ENCODE measurements at places on chromosomes 5 and 9.

DNA sequence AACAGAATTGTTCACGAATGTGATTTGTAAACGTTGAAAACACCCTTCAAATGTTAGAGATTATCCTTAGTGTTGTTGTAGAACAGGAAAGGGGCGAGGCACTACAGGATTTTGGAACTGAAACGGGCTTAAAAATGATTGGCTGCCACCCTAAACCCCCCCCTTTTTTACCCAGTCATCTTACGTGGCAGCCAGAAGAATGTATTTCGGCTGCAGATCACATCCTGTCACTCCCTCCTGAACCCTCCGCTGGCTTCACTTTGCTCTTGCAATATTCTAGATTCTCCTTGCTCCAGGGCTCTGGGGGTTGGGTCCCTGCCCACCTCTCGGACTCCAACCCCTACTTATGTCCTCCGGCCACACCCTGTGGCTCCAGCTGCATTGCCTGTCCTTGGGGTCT lies 13.9 kb upstream of the UNC5A start:
- DNase-seq: peak; percentile 55

DNA sequence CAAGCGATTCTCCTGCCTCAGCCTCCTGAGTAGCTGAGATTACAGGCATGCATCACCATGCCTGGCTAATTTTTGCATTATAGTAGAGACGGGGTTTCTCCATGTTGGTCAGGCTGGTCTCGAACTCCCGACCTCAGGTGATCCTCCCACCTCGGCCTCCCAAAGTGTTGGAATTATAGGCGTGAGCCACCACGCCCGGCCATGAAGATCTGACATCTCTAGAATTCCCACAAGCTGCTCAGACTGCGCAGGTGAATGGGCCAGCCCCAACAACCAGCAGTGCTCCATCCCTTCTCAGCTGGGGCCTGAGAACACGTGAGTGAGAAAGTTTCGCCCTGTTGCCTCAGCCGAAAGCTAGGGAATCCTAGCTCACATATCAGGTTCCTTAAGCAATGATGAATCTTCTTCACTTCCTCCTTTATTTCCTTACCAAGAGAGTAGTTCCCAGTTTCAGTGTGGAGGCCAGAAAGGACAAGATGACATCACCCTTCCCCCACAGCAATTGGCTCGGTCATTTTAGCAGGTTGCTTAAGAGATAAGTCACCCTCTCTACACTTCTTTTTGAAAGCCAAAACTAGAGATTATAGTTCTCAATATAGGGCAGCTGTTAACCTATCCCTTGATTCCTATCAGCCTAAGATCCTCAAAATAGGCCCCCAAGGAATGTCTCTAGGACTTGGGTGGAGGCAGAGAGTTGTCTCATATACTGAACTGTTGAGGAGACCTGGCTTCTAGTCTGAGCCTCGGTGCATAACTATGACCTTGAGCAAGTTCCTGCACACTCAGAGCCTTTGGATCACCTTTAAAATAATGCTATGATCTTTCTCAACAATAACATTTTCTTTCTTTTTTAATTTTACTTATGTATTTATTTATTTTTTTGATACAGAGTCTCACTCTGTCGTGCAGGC lies 23.9 kb upstream of the PPP2CA start:
- DNase-seq: peak; percentile 58

- no peak for DNase-seq
Observed at GRCh38 chr9:108550106-108550505, 305.7 kb downstream of the ACTL7B start.

GRCh38 chr5:127441799-127442484 lies 75.5 kb upstream of the PRRC1 start:
- DNase-seq: peak; percentile 42

DNA sequence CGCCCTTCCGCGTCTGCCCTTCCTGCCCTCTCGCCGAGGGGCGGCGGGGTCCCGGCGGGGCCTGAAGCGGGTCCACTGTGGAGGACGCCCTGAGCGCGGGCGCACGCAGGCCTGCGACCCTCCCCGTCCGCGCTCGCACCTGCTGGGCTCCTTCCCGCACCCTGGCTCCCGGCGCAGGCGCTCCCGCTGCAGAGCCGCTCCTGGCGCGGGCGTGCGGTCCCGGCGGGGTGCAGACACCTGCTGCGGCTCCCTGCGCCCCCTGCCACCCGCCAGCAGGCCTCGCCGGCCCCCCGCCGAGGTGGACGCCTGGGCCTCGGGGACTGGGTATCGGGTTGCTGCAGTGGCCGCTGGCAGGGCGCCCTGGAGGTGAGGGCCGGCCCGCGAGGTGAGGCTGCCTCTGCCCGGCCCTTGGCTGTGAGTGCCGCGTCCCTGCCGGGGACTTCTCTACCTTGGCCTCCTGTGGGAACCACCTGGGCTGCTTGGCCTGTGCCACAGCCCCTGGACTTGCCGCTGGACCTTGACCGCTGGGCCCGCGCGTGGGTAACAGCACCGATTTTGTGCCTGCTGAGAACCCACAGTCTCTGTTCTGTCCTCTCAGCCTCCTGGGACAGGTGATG lies 627 bp downstream of the ARRDC1 start:
- no peak for DNase-seq

GRCh38 chr5:180007582-180007981 lies 64.0 kb downstream of the RNF130 start:
- no peak for DNase-seq

- no peak for DNase-seq
Observed at GRCh38 chr9:86644675-86645034, 290.4 kb upstream of the TUT7 start.

- DNase-seq: no peak
Observed at GRCh38 chr5:95020345-95020744, 264.5 kb downstream of the MCTP1 start.

DNA sequence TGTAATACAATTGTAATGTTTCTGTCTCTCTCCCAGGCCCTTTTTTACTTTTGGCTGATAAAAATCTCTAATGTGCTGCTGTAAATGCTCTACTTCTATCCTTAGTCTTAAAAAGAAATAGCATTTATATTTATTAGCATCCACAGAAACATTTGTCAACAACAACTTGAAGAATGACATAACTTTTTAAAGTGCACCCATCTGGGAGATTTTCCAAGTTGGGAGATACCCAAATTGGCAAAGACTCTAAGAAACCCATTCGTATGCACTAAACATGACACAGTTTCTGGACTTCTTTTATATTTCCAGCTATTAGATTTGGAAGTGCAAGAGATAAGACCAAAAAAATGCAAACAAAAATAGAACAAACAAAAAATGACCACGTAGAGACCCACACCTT lies 2287.4 kb upstream of the WWC1 start:
- no peak for DNase-seq

- no peak for DNase-seq
Observed at GRCh38 chr9:131701789-131702337, 38.0 kb downstream of the RAPGEF1 start.

- DNase-seq: no peak
Observed at GRCh38 chr9:127137640-127138360, 15.4 kb upstream of the ANGPTL2 start.

- DNase-seq: no peak
Observed at GRCh38 chr9:5863092-5863746, 27.5 kb upstream of the MLANA start.

- DNase-seq: no peak
Observed at GRCh38 chr5:50752800-50753199, 86.4 kb downstream of the PARP8 start.
